SHP77 treated with DMSO at 0.1 percent for 48 hours (cell line): ENCODE measurements at places on chromosomes 6 and 20.
A peak's percentile ranks its signal among the peaks of the same experiment; 100 is the strongest.

GRCh38 chr6:53441035-53441493, 92.3 kb upstream of the ELOVL5 start:
- no peak for DNase-seq

DNA sequence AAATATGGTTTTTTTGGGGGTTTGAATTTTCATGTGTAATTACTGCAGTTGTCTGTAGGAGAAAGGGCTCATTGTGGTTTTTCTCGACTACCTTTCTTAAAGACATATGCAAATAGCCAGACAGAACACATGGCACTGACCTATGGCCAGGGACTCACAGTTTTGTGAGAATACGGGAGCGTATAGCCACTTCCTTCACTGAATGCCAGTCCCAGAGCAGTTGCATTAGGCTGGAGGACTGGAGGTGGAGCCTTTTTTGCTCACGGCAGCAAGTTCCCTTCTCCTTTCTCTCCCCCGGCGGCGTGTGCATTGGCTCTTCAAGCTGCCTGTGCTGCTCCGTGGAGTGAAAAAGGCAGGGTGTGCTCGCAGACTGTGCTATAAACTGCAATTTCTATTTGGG, 114.9 kb downstream of the AKAP7 start:
- DNase-seq, result no peak

DNA sequence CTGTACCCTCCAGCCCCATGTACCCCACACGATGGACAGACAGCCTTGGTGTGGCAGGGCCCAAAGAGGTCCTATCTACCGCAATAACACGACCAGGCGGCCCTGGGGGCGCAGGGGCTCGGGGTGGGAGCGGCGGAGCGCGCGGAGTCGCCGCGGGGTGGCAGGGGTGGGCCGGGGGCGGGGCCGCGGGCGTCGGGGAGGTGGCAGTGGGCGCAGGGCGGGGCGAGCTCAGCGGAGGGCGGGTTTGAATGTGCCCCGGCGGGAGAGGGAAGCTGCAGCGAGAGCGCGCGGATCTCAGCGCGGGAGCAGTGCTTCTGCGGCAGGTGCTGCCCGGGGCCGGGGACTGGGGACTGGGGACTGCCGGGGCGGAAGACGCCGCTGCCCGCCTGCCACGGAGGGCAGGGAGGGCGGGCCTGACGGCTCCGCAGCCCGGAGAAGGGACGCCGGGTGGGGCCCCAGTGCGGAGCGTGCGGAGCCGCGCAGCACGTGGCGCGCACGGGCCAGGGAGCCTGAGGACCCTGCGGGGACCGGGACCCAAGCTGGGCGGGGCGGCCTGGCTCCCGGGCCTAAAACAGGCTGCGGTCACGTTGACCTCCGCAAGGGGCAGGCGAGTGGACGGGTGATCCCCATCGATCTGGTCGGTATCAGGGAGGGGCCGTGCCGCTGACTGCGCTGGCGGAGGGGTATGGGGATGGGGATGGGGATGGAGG, at the start of gene SLC29A1:
Gene SLC29A1 (plus strand): TSS at position 277 of the 710 bp plus-strand sequence. CDS start 3,719 bp downstream, outside the sequence.
- peak; percentile 49 for DNase-seq

DNA sequence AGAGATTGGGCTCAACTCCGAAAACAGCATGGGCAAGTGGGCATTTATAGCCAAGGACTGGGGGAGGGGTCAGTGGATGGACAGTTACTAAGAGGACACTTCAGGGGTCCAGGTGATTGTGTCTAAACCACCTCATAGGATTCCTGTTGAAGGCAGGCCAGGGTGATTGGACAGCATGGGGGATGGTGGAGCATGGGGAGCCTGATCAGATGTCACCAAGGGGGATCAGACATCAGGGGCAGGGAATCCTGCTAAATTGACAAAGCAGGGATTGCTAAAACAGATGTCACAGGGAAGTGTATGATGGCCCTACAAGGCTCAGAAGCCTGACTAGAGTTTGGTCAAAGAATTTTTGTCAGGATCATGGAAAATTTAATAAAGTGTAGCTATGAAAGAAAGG, 2.4 kb upstream of the PYGB start:
- no peak for DNase-seq

- DNase-seq, result no peak
Measured at GRCh38 chr6:36296240-36296639, 26.4 kb downstream of the PNPLA1 start.
